Fibroblast of the aortic adventitia (primary cell): ENCODE measurements at places on chromosomes 16 and 17.
A peak's percentile ranks its signal among the peaks of the same experiment; 100 is the strongest.

DNA sequence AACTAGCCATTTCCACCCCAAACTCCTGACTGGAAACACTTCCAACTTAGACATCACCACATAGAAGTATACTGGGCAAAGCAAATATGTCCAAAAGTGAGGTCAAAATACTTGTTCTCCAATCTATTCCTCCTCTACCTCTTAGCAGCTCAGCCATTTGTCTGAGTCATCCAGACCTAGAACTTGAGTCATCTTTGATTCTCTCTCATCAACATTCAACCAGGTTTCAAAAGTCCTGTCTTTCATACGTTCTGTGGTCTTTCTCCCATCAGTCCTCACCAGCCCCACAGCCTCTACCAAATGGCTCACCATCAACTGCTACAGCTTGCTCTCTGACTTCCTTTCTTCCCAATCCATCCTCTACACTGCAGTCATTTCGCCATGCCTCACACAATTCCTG lies 6.8 kb downstream of the ANKFY1 start:
- DNase-seq: no peak

- DNase-seq: peak; percentile 74
Measured at GRCh38 chr17:54992797-54993639, 24.5 kb downstream of the STXBP4 start.

GRCh38 chr17:49836111-49837030 lies 11.5 kb downstream of the TAC4 start:
- peak; percentile 84 for DNase-seq

DNA sequence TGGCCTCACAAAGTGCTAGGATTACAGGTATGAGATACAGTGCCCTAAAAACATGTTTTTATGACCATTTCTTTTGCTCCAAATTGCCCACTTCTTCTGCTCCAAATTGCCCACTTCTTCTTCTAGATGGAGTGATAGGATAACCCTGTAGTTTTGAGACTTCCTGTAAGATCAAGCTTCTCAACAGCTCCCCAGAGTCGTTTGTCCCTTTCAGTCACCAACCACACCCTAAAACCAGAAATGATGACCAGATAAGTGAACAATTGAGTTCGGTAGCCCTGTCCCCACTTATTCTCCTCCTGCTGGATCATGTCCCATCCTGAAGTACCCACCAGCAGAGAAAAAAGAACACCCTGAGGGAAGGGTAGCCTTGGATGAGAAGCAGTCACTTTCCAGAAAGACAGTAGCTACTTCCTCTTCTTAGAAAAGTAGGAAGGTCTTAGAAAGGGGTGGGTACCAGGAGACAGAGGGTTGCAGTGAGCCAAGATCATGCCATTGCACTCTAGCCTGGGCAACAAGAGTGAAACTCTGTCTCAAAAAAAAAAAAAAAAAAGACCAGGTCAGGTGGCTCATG lies 2.5 kb downstream of the ODAD4 start:
- DNase-seq: no peak

DNA sequence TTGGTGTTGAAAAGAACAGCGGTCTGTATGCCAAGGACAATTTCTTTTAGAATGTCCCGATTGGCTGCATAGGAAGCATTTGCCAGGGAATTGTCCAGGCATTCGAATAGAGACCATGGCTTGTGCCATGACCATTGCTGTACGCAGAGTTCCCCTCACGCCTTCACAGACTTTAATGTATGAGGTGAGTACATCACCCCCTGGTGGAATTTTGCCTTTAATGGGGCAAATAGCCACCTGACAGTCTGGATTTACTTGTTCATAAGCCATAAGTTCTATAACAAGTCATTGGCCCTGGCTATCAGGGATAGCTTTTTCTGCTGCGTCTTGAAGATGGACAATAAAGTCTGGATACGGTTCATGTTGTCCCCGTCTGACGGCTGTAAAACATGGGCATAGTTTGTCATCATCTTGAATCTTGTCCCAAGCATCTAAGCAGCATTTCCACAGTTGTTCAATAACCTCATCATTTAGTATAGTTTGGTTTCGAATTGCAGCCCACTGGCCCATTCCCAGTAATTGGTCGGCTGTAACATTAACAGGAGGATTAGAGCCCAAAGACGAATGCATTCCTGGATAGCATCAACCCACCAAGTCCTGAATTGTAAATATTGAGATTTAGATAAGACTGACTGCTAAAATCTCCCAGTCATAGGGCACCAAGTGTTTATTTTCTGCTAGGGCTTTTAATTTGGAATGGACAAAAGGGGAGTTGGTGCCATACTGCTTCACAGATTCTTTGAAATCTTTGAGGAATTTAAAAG lies 67.7 kb upstream of the ARL4D start:
- no peak for DNase-seq

- DNase-seq: no peak
Measured at GRCh38 chr17:45756266-45756991, 27.7 kb upstream of the CRHR1 start.

- DNase-seq: peak; percentile 76
Measured at GRCh38 chr17:30093463-30094147, 23.0 kb upstream of the NSRP1 start.

- no peak for DNase-seq
Measured at GRCh38 chr17:72173499-72174116, 52.8 kb downstream of the SOX9 start.

DNA sequence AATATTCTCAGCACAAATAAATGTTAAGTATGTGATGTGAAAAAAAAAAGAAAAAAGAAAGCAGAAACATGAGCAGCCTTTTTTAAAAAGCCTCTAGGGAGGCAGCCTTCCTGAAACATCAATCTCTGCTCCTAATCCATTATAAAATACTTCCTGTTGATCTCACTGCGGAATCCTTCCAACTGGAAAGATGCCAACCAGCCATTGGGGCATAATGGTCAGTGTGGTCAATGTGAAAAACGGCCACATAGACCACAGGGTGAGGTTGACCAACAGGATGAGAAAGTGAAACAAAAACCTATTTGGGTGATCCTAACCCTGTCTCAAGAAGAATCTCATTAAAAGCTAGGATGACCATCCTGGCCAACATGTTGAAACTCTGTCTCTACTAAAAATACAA lies 26.1 kb upstream of the ABCA8 start:
- DNase-seq: peak; percentile 88

DNA sequence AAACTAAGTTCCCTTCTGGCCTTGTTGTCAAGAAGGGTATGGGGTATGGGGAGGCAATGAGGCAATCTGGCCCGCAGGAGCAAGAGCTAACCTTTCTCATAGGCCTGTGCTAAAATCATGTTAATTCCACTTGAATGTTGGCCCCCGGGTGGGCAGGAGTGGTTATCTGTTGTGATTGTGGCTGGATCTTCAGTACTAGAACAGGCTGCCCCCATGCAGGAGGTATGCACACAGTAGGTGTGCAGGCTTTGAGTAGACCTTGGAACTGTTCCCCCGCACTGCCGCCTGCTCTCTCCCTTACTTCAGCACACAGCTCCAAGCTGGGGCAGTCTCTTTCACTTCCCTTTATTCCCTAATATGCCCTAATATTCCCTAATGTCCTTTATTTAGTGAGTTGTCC lies 52.4 kb upstream of the TANGO6 start:
- no peak for DNase-seq

DNA sequence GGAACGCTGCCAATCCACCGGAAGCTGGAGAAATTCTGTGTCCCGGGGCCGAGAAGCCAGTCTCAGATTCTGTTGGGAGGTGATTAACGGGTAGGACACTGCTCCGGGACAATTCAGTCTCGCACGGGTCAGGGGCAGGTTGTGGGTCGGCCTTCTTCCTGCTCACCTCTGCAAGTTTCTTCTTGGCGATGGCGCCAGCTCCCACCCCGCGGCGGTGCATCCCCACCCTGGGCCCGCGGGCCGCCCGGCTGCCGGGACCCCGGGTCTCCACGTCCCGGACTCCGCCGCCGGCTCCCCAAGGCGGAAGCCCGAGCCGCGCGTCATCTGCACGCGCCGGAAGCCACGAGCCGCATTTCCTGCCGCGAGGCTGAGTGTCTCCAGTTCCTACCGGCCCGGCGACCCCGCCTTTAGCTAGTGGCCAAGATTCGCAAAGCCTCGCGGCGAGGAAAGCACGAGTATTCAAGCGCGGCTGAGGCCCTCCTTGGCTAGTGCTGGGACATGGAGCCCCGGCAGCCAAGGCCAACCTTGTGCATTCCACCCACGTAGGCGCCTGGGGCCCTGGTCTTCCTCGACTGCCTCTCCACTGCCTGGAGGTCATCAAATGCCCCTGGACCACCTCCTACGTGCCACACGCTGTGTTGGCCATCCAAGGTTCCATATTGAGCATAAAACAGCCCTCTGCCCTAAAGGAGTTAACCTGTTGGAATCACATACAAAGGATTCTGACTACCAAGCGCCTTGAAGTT lies at the start of gene SNF8:
TSS of gene SNF8 (minus strand) at position 328 of the 746 bp plus-strand sequence. CDS start at position 220, 108 bp downstream.
- peak; percentile 87 for DNase-seq

GRCh38 chr17:5571281-5571680 lies 13.0 kb downstream of the NLRP1 start:
- DNase-seq: peak; percentile 38

GRCh38 chr17:59221159-59221847 lies 992 bp downstream of the GDPD1 start:
- no peak for DNase-seq

GRCh38 chr16:85227084-85227945 lies 115.0 kb upstream of the CIBAR2 start:
- no peak for DNase-seq

DNA sequence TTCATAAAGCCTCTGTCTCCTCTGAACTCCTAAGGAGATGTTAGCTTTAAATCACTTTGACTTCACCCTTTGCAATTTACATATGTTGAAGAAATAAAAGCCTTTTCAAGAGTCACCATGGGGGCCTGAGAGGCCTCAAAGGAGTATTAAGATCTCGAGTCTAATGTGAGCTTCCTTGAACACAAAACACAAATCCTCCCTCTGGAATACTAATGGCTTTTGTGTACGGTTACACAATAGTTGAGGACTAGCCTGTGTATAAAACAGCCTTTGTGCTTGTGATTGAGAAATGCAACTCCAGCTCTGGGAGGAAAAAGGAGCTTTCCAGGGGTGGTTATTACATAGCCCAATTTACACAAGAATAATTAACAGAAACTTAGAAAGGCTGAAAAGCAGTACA lies 1140.2 kb downstream of the CDH11 start:
- DNase-seq: no peak

DNA sequence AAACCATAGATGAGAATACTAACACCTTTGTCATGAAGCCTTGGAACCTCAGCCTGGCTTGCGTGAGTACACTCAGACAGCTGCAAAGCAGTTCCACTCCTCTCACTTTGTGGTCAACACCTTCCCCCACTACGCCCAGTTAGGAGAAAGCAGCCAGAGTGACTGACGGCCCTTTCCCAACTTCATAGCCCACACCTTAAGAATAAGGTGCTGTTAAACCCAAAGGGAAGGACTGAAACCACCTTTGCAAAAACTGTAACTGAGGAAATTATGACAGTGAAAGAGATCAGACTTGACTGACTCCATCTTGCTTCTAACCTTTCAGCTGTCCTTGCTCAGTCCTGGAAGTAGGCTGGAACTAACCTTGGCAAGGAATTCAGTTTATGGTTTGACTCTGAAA lies 13.7 kb downstream of the N4BP1 start:
- no peak for DNase-seq

DNA sequence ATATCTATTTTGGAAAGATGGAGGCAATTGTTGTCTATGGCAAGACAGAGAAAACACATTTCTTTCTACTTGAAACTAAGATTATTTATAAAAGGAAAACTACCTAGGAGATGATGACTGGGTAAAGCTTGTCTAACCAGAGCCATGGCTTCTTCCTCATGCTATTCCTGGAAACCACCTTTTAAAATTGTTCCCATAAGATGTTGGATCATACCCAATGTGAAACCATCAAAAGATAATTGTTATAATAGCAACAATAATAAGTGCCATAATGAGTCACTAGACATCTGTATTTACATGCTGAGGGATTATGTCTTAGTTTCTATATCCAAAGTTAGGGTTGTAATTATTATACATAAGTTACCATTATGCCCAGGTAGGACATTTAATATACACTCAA lies 428.4 kb downstream of the KCNJ2 start:
- DNase-seq: no peak

GRCh38 chr16:84932681-84933080 lies 78.7 kb downstream of the ZDHHC7 start:
- DNase-seq: no peak

DNA sequence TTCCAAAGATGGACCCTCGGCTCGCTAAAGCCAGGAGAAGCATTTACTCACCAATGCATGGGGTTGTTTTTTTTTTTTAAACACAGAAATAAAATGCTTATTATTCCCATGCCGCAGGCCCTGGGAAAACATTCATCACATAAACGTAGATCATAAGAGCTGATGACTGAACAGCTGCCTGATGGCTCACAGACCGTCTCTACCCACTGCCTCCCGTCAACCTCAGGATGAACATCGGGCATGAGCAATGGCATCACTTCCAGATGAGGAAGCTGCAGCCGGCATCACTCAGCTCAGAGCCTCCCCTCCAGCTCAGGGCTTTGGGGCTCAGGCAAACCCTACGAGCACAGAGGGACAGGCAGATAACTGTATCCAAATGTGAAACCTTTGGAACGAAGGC lies 380.6 kb downstream of the CPPED1 start:
- no peak for DNase-seq

DNA sequence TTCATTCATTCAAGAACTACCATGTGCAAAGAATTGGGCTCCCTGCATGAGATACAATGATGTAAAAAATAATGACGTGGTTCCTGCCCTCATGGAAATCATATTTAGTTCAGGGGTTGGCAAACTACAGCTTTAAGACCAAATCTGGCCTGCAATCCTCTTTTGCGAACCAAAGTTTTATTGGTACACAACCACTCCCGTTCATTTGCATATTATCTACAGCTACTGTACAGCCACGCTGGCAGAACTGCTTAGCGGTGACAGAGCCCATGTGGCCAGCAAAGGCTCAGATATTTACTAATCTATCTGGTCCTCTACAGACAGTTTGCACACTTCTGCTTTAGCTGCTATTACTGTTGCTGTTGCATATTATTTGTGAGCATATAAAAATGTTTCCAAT lies 167.7 kb downstream of the XYLT1 start:
- no peak for DNase-seq

DNA sequence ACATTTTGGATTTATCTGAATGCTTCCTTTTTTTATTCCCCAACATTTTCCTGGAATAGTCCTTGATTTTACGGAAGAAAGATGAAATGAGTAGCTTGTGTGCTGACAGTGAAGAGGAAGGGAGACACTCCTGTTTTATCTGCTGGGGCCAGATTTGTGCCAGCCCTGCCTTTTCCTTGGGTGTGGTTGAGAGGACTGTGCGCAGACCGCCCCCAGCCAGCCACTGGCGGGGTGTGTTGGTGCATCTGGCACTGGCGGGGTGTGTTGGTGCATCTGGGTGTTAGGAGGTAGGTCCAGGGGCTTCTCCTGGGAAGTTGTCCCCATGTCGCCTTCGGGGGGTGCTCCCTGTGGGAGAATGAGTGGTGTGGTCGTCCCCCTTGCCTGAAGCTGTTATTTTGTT lies 39.5 kb downstream of the RAP1GAP2 start:
- DNase-seq: no peak
